ENCODE measurements at places on chromosomes 5 and 9.

GRCh38 chr9:86257391-86257790 lies 2.1 kb downstream of the C9orf153 start:
- DNase-seq = no peak

DNA sequence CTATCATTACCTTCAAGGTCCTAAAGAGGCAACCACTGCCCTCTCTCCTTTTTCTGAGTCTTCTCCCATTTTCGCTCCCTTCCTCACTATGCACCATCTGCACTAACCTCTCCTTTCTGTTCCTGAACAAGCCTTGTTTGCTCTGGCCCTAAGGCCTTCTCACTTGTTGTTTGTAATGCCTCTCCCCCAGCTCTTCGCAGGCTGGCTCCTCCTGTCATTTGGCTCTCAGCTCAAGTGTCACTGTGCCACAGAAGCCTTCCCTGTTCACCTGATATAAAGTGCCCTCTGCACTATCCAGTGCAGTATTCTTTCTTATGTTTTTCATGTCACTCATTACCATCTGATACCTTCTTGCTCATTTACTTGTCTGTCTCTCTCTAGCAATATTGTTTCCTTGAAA lies 303.7 kb downstream of the KCNN2 start:
- no peak for DNase-seq

GRCh38 chr9:80866576-80867227 lies 822.6 kb downstream of the TLE1 start:
- DNase-seq = no peak

DNA sequence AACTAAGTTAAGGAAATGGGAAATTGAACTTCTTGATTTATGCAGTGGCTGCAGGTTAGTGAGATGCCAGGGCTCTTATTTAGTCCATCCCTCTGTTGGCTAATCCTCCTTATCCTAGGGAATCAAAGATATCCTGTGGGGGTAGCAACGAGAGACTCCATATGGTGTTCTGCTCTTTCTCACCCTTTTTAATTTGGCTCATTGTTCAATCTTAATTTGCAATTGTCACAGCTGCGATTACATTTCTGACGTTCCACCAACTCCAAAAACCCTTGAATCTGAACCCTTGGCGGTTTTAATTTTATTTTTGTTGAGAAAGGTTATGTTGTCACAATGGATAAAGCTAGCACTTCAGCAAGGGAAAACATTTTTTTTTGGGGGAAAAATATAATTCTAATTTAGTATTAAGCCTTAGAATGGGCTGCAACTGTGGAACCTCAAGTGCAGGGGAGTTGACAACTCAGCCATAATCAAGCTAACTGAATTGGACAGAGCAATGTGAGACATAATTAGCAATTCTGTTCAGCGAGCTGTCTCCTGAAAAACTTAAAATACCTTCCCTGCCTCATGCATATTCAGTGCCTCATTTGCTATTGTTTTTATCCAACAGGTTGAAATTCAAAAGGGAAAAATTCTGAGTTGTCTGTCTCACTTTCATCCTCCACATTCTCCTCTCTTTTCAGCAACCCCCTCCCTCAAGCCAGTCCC lies 91.3 kb downstream of the MAT2B start:
- no peak for DNase-seq

- no peak for DNase-seq
These were observed 234.1 kb downstream of the CAAP1 start for GRCh38 chr9:26658476-26658875.

GRCh38 chr5:152505442-152506042 lies 100.5 kb upstream of the NMUR2 start:
- no peak for DNase-seq

Data from stimulated activated naive CD4-positive, alpha-beta T cell treated with Interleukin-2 at 50 U/mL for 16 hours (primary cell).